ENCODE measurements at places on chromosomes 3 and 15.

DNA sequence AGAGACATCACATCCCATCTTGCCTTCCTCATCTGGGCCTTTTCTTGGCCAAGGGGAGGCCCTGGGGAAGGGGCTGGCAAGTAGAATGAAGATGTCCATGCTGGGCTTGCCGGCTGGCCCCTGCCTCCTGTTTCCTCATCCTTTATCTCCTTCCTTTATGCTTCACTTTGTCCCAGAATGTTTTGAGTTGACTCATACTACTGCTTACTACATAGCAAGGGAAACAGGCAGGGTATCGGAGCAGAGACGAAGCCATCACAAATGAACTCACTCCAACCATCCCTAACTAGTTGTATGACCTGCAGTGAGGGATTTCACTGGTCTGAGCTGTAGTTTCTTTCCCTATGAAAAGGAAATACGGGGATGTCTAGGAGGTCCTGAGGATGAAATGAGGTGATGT is 66.0 kb downstream of the CHDH start:
- DNase-seq, result no peak

DNA sequence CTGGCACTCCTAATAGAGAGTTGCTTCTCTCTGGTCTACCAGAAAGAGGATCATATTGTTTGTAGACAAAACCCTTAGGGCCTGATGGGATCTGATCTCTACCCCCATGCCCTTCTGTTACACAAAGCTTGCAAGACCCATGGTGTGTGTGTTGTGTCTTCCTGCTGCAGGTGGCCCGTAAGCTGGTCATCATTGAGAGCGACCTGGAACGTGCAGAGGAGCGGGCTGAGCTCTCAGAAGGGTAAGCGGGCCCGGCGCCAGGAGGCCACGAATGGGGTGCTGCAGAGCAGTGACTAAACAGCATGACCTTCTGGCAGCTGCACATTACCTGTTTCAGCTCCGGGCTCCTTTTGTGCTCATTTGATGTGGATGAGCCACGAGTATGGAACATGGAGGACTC is 18.2 kb downstream of the TPM1 start:
- no peak for DNase-seq

- DNase-seq, result no peak
Observed at GRCh38 chr3:125104639-125105038, 48.8 kb upstream of the HEG1 start.

GRCh38 chr3:31882431-31882830 is 98.6 kb downstream of the OSBPL10 start:
- DNase-seq, result no peak

- no peak for DNase-seq
Observed at GRCh38 chr3:78604341-78604740, 1163.5 kb downstream of the ROBO1 start.

DNA sequence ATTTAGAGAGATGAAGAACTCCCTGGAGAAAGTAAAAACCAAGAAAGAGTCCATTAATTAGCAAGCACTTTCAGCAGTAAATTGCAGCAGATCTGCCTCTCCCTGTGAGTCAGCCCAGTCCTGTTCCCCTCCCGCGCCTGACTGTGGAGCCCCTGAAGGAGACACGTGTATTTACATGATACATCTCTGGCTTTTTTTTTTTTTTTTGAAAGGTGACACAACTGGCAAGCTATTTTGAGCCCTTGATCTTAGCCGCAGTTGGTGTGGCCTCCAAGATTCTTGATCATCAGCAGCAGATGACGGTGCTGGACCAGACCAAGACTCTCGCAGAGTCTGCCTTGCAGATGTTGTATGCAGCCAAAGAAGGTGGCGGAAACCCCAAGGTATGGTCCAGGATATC is 271.8 kb upstream of the TPM1 start:
- DNase-seq, result no peak

DNA sequence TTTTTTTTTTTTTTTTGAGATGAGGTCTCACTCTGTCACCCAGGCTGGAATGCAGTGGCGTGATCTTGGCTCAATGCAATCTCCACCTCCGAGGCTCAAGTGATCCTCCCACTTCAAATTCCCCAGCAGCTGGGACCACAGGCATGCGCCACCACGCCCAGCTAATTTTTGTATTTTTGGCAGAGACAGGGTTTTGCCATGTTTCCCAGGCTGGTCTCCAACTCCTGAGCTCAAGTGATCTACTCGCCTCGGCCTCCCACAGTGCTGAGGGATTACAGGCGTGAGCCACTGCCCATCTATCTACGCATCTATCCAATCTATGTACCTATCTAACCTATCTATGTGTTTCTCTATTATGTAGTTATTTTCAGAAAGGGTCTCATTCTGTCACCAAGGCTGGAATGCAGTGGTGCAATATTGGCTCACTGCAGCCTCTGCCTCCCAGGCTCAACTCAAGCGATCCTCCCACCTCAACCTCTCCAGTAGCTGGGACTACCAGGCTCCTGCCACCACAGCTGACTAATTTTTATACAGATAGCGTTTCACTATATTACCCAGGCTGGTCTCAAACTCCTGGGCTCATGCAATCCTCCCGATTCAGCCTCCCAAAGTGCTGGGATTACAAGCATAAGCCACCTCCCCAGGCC is 20.2 kb upstream of the GPX1 start:
- no peak for DNase-seq

- DNase-seq, result no peak
Observed at GRCh38 chr3:194167480-194168282, 31.7 kb downstream of the HES1 start.

- DNase-seq, result no peak
Observed at GRCh38 chr15:27826902-27827714, 272.0 kb downstream of the OCA2 start.

- no peak for DNase-seq
Observed at GRCh38 chr3:193377591-193377990, 962 bp downstream of the ATP13A5 start.

GRCh38 chr15:29962407-29962806 is 120.3 kb upstream of the GOLGA8J start:
- no peak for DNase-seq

- no peak for DNase-seq
Observed at GRCh38 chr15:56653787-56654186, 79.5 kb downstream of the ZNF280D start.

DNA sequence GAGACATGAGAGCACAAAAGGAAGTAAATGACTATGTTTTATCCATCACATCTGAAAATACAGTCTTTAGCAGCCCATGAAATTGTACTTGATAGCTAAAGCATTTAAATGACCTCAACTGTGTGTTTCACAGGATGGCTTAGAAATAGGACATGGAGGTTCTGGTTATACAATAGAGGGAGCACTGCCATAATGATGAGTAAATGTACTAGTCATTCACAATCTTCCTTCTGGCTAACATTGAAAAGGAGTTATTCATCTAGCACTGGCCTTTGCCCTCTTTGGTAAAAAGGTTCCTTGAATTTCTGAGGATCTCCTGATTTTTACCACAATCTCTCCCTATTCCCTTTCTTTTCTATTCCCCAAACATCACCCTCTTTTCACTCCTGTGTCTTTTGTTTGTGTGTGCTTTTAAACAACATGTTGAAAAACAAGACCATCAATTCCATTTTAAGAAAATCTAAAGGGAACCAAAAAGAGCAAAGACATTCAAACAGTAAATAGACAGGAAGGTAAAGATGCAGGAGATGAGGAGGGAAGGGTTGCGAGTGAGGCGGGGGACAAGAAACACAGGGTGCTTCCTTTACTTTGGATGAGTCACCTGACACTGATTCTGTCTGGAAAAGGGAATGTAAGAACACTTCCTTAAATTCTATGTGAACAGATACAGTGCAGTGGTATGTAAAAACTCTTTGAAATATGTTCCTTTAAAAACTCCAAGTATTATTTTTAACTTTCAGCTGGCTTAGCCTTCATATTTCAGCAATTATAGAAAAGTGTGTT is 619.0 kb downstream of the MECOM start:
- no peak for DNase-seq

DNA sequence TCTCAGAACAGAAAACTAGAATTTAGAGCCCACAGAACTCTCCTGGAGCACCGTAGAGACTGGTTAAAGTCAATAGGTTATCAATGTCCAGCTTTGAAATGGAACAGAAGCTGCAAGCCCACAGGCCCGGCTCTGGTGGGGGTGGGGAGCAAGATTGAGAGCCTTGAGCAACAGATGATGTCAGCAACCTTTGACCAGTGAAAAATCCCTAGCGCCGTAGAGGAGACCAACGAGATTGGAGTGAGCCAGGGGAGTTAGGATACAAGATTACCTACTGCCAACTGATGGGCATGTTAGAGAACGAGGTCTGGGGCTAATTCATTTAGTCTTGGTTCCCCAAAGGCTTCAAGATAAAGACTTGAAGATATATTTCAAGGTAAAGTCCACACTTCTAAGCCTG is 345.5 kb upstream of the LMCD1 start:
- DNase-seq, result no peak

DNA sequence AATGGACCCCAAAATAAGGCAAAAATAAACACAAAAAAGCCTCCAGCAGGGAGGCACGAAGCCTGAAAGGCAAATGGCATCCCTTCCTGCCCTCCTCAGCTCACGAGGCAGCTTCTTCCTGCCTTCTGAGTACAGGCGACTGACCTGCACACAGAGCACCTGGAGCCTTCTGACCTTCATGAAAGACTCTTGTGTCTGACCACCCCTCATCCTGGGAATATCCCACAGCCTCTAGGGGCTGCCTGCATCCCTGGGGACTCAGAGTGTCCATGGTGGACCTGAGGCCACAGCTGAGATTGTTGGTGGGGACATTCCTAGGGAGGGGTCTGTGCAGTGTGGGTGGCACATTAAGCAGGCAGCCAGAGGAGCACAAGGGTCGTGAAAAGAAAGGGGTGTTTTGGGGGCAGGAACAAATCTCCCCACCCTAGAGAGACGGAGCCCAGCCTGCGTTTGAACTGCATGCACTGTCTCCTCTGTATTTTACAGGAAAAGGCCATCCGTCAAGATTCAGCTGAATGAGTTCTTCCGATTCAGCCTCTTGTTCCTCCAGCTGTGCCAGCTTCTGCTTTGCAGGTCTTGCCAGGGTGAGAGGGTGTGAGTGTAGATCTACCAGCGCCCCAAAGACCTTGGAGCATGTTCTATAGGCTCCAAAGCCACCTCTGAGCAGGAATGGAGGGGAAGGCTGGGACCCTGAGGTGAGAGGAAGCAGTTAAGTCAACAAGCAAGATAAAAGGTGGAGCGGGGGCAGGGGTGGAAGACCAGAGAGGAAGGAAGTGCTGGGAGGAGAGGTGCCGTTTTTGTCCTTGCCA is 80.4 kb upstream of the MEF2A start:
- no peak for DNase-seq

- DNase-seq, result no peak
Observed at GRCh38 chr3:182597621-182598041, 195.7 kb upstream of the ATP11B start.

DNA sequence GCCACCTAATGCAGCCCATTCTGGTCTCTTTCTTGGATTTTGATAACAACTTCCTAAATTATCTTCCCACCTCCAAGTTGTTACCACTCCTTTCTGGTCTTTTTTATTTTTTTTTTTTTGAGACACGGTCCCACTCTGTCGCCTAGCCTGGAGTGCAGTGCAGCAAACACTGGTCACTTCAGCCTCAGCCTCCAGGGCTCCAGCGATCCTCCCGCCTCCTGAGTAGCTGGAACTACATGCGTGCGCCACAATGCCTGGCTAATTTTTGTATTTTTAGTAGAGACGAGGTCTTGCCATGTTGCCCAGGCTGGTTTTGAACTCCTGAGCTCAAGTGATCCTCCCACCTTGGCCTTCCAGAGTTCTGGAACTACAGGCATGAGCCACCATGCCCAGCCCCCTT is 92.8 kb upstream of the BHLHE40 start:
- no peak for DNase-seq

Measured in naive thymus-derived CD8-positive, alpha-beta T cell (primary cell).